ENCODE measurements at places on chromosomes 12 and 14.

- no peak for DNase-seq
Observed at GRCh38 chr14:61577506-61577931, 117.8 kb upstream of the HIF1A start.

- no peak for DNase-seq
Observed at GRCh38 chr12:12700254-12700653, 4.3 kb upstream of the GPR19 start.

DNA sequence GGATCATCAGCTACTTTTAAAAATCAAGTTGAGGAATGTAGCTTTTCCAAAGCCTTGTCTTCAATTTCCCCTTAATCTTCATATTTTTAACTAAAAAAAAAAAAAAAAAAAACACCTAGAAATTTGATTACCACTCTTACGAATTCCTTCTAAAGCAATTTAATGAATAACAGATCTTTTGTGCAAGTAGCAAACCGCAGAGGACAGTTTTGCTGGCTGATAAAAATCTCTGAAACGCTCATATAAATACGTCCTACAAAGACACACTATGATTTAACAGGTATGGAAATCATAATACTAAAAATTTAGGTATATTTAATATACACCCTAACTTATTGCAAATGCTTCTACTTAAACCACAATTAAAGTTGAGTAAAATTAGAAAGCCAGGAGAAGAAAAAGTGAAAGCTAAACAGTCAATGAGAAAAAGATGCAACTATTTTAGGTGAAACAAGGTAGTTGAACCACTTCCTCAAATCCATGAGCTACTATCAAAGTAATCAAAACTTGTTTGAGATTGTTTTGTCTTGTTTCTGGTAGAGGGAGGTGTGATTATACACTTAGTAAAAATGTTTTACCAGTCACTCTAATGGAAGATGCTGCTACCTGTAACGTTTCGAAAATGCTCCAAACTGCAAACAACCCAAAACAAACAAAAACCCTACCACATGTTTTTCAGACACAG is 2.2 kb downstream of the PAWR start:
- DNase-seq, result no peak

GRCh38 chr14:88559852-88560251 is 3.0 kb upstream of the ZC3H14 start:
- DNase-seq, result no peak

DNA sequence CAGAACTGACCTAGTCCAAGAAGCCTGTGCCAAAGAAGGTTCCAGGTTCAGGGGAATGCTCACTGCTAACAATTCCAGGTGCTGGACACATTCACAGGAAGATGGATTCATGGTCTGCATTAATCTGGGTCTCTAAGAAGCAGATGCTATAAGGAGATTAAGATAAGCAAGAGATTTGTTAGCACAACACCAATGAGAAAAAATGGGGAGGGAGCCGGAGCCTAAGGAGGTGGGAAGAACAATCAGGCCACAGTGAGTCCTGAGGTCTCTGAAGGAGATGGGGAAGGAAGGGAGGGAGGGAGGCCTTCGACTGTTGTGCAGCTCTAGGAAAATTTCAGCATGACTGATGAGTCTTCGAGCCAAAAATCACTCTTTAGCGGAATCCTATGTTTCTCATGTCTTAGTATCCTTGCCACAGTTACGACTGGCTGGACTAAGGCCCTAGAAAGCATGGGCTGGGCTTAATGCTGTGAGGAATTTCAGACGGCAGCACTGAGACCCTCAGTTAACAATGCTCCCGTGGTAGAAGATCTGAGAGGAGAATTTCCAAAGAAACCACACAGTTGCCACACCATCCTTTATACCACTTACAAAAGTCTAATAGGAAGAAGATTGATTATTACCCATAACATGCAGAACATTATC is 31.5 kb upstream of the PTGDR start:
- no peak for DNase-seq

DNA sequence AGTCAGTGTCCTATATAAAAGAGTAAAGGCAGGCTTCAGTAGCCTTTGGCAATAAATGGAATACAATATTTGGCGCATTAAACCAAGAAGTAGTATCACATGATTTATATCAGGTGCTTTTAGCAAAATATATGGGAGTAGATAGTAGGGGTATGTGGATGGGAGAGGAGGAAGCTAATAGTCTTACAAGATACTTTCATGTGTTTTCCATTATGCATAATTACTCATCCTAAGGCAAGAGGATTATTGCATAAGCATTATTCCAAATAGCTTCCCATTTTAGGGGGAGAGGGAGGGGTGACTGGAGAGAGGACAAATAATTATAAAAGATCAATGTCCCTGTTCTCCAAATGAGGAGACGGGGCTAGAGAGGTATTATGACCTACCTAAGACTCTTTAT is 104.3 kb downstream of the DUSP6 start:
- no peak for DNase-seq

- DNase-seq, result peak; percentile 12
Observed at GRCh38 chr14:31934767-31935266, 142.3 kb upstream of the ARHGAP5 start.

- DNase-seq, result peak; percentile 59
Observed at GRCh38 chr14:67464377-67464776, 24.1 kb downstream of the TMEM229B start.

GRCh38 chr14:64572386-64573104 is 22.8 kb downstream of the PPP1R36 start:
- no peak for DNase-seq

DNA sequence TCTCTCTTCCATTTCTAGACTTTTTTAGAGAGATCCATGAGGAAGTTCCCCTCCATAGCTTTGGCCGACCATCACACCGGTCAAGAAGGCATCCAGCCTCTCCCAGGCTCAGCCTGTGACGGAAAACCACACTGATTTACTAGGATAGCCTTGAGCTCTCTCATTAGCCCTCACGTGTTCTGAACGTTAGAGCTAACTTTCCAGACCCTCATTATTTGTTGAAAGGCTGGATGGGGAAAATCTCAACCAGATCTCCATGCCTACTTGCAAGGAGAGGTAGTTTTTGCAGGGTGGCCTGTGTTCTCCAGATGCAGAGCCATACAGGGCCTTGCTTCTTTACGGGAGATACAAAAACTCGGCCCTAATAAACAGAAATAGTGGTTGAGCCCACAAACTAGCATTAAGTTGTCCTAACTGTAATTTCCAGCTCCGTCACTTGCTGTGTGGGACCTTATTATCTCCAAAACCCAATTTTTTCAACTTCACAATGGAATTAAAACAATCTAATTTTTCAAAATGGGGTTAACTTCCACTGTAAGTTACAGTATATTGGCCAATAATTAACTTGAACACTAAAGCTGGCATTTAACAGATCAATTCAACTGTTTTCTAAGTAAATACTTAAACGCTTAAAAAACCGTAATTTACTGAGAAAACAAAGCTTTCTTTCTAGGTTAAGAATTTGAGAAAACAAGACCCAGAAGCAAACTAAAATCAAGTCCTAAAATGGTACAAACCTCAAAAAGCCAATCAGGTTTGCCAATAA is 65.3 kb downstream of the KLHL28 start:
- DNase-seq, result no peak

- no peak for DNase-seq
Observed at GRCh38 chr14:85991156-85991555, 461.2 kb downstream of the FLRT2 start.

DNA sequence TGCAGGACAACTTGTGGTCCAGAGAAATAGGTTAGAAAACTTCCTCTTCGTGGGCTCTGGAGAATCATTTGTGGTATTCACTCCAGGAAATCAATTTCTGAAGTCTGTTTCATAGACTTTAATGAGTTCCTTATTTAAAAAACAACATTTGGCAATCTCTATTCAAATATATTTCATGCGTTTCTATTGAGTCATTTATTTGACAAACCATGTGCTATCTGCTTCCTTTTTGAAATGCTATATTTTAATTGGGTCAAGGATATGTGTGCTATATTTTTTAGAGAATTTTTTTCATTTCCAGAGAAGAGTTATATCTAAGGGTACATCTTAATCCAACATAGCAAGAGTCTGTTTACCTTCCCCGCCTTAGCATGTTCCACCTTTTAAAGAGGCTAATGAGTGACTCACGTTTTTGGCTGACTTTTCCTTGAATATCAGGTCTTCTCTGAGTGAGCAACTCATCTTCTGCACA is 252.4 kb upstream of the EGLN3 start:
- DNase-seq, result no peak

DNA sequence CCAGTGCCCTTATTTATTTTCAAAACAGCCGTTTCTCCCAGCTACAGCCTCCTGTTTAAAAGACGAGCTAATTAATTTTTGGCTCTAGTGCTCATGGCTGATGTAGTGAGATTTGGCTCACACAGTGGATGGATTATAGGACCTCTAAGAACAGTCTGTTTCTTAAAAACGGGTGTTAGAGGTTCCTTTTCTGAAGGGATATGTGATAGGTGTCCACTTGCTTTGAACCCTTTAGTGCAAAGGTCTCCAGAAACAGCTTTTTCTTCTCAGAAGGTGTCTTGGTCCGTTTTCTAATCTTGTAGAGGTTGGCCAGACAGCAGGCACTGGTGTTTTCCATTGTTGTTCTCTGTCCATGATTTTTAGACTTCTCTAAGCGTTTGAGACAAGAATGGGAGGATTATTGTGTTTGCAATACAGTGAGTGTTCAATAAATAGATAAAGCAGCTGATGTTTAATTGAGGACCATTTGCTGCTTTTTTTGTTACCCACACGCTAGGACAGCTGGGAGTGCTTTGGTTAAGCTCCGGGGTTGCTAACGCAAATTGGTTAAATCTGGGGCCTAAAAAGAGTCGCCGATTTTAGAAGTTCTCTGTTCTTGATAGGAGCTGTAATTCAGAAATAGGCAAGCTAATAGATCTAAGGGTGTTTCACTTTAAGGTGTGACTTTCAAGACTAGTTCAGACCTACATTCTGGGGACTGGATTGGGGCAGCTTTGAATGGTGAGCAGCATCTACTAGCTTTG is 1.0 kb downstream of the BORCS5 start:
- no peak for DNase-seq

Measured in Jurkat, Clone E6-1 (cell line).